ENCODE measurements at places on chromosomes 2 and 18. TPM values are rescaled to one million over a fixed set of nuclear protein-coding genes. Genes with fewer than 3 reads are reported as not detected.

DNA sequence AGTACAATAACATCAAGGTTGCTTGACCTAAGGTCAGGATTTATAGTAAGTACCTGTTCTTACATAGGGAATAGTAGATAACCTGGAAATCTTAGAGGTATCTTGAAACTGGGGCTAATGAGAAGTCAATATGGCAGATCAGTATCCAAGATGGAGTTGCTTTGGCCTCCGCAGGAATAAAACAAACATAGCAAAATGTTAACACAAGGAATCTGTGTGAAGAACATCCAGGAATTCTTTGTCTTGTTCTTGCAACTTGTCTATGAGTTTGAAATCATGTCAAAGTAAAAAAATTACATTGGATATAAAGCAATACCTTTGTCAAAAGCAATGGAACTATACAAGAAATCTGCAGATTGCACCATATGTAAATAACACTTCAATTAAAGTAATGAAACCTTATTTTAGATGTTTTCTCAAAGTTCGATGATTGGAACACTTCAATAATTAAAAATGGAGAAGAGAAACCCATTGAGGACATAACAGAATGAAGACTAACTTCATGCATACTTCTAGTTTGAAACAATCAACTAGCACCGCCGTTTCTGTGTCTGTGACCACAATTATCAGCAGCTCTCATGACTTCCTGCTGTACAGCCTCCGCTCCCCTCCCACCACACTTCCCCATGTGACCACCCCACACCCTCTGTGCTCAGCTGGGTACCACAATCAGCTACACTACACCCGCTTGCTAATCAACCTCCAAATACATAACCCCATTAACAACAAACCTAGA, 27.6 kb downstream of the C2orf76 start:
- no peak for DNase-seq

DNA sequence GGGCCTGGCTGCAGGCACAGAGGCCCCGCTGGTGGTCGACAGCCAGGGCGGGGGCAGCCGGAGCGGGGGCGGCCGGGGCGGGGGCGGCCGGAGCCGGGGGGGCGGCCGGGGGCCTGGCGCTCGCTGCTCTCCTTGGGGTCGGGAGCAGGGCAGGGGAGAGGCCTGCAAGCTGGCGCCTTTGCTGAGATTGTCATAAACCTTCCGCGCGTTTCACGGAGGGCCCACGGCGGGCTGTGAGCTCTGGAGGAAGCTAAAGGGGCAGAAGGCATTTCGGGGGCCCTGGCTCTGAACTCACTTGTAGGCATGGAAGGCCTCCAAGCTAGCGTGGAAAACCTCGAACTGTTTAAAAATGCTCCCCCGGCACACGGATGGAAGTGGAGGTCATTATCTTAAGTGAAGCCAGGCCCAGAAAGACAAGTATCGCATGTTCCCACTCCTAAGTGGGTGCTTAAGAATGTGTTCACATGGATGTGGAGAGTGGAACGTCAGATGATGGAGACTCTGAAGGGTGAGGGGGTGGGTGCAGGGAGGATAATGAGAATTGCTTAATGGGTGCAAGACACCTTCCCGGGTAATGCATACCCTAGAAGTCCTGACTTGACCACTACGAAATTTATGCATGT, 629 bp downstream of the PRELID3A start:
- peak; percentile 51 for DNase-seq

- DNase-seq, result no peak
Measured at GRCh38 chr2:176826356-176826755, 386.2 kb upstream of the HNRNPA3 start.

DNA sequence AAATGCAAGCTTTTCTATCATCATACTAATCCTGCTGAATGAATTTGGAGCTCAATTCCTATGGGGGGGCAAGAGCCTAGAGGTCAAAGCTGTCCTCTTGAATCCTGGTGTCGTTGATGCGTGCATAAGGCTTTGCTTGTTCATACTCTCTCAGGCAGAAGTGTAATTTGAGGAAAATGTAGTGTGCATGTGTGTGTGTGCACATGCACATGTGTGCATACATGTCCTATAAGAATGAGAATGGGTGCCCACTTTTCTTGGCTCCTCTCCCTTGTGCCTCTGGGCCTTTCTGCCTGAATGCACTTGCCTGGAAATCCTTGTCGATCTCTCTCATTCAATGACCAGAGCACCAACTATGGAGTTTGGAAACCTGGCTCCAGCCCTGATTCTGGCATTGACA, 28.5 kb upstream of the C18orf32 start:
- DNase-seq, result no peak

GRCh38 chr2:144607891-144608521, 88.1 kb upstream of the ZEB2 start:
- no peak for DNase-seq

DNA sequence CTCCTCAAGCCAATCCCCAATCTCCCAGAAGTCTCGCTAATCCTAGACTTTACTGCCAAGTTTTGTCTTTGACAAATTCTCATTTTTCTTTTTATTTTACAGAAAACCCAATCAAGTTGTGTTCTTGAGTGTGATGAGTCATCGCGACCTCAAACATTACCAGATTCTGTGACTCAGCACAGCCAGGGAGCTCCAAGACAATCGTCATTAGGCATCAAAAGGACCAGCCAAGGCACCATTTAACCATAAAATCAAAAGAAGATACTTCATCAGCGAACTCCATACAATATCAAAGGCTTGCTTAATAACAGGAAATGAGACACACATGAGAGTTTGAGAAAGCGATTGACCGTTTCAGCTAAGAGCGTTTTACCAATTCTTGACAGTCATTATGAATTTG, 146.2 kb upstream of the AGAP1 start:
- DNase-seq, result no peak

GRCh38 chr2:173705656-173706055, 259.5 kb downstream of the SP3 start:
- DNase-seq, result no peak

- DNase-seq, result no peak
Measured at GRCh38 chr18:28514699-28515098, 337.8 kb upstream of the CDH2 start.

GRCh38 chr2:50004667-50005066, 850.4 kb upstream of the FSHR start:
- no peak for DNase-seq

DNA sequence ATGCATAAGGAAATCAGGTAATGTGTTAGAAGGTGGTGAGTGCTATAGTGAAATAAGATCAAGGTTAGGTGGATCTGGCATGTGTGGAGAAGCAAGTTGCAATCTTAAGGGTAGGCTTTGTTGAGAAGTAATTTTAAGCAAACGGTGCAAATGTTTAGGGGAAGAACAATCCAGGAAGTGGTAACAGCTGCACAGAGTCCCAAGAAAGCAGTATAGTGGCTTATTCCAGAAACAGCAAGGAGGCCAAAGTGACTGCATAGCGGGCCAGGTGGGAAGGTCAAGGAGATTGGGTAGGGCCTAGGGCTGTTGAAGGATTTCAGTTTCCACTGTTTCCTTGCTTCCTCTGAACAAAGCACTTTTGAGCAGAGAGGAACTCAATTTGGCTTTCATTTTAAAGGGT, 30.0 kb upstream of the RAB1A start:
- no peak for DNase-seq

GRCh38 chr18:3450799-3451182, 819 bp downstream of the TGIF1 start:
- no peak for DNase-seq

DNA sequence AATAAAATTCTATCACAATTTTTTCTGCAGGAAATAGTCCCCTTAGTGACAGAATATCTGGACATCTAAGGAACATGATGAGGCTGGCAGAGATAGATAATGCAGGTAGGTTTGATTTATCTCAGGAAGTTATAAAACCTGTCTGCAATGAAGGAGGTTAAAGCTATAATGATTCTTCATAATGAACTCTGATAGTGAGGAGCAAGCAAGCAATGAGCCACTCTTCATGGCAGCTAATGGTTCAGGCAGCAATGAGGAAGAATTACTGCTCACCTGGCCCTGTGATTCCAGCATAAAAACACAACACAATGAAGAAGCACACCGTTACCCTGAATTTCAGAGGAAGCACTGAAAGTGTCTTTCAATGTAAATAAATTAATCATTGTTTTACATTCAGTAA, 599.6 kb upstream of the PKDCC start:
- DNase-seq, result no peak

- no peak for DNase-seq
Measured at GRCh38 chr2:119625226-119625625, 53.8 kb upstream of the TMEM177 start.

The PROM2 gene
- total RNA-seq, result 24.3 TPM

The XIRP2 gene
- not detected for total RNA-seq

The ZBTB7C gene
- 51.5 TPM for total RNA-seq

The M1AP gene
- total RNA-seq, result 1.3 TPM

The C2orf66 gene
- total RNA-seq, result not detected

The RANBP2 gene
- total RNA-seq, result 159 TPM
